ENCODE measurements at places on chromosomes 6 and 20.

DNA sequence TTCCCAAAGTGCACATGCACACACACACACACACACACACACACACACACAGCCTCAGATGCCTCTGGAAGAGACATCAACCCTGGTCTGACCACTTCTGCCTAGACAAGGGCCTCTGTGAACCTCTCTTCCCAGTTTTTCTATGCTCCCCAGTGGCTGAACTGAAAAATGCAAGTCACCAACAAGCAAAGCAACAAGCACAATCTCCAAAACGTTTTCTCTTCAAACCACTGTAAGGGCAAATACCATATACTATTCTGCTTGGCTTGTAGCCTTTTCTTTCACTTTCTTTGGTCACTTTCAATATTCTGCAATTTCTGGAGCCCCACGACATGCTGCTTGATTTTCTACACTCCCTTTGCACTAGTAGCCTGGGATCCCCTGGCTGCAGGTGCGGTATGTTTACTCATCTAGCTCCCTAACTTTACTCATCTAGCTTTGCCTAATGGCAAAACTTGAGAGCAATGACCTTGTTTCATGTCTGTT, 121.4 kb upstream of the DST start:
- peak; percentile 36 for DNase-seq

GRCh38 chr6:126919947-126920346, 198.5 kb upstream of the RSPO3 start:
- peak; percentile 3 for DNase-seq

DNA sequence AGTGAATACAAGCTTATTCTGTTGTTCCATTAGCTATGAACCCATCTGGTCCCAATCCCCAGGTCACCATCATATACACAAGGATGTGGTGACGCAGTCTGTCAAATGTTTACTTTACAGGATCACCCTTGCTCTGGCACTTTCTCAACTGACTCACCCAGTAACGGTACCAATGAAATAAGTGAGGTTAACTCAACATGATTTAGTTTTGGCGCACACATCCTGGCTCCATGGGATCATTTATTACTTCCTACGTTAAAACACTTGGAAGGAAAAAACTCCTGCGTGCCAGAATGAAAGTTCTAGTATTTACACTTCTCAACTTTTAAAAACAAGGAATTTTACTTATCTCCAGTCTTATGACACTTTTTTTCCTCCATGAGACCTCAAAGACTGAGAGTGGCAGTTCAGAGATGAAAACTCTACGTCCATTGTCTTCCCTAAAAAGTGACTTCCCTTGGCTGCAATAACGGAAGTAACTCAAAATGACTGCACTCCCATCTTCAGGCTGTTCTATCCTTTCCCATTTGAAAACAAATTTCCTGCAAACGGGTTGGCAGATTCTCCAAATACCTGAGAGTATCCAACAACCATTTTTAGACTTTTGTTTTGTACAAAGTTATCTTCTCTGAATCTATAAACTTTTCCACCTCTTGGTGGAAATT, 15.9 kb downstream of the AGPAT4 start:
- DNase-seq = no peak

DNA sequence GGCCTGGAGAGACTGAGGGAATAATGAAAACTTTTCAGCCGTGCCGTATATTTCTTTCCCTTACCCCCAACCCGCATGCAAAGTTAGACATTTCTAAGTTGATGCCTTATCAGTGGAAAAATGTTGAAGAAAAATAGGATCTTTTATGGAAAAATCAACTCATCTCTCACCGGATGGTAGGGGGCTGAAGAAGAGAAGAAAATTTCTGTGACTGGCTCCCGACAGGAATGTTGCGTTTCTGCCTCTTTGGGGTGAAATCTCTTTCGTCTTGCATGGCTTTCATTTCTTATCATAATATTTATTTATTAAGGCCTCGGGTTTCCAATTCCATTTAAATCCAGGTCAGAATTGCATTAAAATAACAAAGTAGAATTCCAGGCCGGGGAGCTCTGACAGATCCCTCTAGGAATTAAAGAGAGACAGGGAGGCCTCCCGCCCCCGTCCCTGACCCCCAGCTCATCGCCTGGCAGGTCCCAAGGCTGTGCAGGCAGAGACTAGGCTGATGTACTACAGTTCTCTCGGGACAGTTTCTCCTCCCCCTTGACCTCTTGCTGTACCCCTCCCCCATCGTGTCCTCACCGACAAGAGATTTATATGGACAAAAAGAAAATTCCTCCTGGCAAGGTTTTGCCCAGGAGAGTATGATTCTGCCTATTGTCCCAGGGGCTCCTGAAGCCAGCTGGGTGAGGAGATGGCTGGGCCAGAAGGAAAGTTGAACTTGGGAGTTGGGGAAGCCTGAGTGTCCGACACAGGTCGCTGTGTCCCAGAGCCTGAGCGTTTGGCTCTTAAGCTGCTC, 1.3 kb downstream of the SCUBE3 start:
- DNase-seq = no peak

DNA sequence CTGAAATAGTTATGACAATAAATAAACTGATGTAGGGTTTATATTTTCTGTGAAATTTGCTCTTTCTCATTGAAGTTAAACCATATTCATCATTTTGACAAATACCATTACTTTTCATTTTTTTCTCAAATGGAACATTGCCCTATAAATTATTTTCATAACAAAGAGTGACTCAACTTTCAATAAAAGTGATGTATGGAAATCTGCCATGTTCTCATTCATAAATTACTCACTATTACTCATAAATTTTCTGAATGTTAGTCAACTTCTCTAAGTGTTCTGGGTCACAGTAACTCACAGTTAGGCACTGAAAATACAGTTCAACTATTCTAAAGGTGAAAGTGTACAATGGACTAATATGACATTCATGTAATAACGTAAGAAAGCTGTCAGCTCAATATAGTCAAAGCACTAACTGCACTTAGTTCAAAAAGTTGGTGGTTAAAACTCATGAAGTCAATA, 19.0 kb upstream of the STX11 start:
- peak; percentile 82 for DNase-seq

GRCh38 chr6:53375847-53376246, 27.1 kb upstream of the ELOVL5 start:
- DNase-seq = no peak

- DNase-seq = no peak
These were observed 791.5 kb downstream of the TFAP2A start for GRCh38 chr6:9623228-9623832.

DNA sequence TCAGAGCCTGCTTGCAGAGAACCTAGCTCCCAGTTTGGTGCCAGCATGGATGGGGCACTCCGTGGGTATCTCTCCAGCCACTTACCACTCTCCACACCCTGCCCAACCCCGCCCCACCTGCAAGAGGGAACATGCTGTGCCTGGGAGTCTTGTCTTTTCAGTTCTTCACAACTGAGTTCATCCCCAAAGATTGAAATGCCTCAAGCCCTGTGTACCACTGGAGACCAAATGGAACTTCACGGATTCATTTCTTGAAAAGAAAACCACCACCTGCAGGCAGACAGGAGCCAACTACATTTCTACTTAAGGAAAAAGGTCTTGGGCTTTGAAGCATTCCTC, 50.1 kb downstream of the TRERF1 start:
- DNase-seq = no peak

GRCh38 chr6:42071881-42072583, 21.7 kb downstream of the TAF8 start:
- no peak for DNase-seq

DNA sequence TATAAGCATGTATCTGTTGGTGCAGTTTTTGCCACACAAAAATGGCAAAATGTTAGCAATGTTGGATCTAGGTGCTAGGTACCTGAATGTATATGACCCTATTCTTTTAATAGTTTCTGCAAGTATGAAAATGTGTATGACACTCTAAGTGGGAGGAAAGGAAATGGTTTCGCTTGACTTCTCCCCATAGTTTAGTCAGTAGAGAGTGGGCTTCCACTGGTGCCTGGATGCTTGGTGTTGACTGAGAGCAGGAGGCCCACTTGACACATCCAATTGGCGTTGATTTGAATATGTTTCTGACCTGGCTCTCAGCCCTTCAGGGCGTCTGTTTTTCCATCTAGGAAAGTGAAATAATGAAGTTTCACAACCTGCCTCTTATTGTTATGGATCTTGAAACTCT, 41.8 kb upstream of the GABRR1 start:
- DNase-seq = no peak

- DNase-seq = no peak
These were observed 606.5 kb upstream of the NOX3 start for GRCh38 chr6:156062091-156062563.

- DNase-seq = no peak
These were observed 950.7 kb upstream of the FLRT3 start for GRCh38 chr20:15288106-15288505.

- no peak for DNase-seq
These were observed 58.9 kb downstream of the KIZ start for GRCh38 chr20:21184819-21185218.

- DNase-seq = peak; percentile 72
These were observed 4.9 kb upstream of the CD24 start for GRCh38 chr6:106979435-106979884.

DNA sequence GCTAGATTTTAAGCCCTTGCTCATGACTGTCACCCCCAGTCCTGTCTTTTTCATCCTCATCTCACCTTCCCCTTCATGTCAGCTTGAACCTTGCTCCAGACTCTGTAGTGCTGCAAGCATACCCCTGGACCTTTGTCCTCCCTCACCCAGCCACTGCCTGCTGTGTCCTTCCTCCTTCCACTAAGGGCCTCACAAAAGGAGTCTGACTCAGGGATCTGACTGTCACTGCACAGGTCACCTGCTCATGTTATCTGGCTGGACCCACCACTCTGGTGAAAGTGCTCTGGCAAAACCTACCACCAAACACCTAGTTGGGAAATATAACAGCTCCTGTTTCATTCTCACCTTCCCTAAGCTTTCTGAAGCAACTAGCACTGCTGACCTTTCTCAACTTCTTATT, 151.4 kb downstream of the INSM1 start:
- DNase-seq = no peak

- DNase-seq = peak; percentile 83
These were observed 183.2 kb upstream of the JARID2 start for GRCh38 chr6:15062516-15063252.

- no peak for DNase-seq
These were observed 3.0 kb downstream of the PRSS16 start for GRCh38 chr6:27250277-27251111.

DNA sequence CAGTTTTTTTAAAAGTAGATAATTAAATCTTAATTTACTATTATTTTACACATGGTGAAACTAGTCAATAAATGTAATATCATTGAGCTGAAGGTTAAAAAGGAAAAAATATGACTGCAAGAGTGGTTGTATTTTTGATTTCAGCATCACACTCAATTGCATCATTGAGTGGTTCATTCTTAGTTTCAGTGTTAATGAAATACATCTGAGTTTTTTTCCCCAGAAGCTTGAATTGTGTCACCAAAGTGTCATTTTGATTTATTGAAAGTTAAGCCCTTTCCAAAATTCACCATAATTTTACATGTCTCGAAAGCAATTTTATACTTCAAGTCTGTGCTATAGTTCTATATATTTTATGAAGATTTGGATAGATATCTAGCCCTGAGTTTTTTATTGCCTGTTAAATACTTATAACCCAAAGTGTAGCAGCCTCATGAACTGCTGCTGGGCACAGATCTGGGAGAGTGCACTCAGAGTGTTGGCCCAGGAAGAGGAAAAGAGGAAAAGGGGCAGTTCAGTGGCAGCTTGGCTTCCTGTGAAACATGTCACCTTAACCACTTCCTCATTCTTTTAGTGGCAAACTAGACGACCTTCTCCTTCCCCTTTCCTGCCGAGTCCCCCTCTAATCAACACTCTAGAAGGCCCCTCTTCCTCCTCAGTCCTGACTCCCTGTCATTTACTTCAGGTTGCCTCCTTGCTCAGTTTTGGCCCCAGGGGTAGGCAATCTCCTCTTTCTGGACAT, 140.7 kb downstream of the ESR1 start:
- DNase-seq = peak; percentile 71

GRCh38 chr6:14305624-14306023, 188.1 kb downstream of the CD83 start:
- no peak for DNase-seq

DNA sequence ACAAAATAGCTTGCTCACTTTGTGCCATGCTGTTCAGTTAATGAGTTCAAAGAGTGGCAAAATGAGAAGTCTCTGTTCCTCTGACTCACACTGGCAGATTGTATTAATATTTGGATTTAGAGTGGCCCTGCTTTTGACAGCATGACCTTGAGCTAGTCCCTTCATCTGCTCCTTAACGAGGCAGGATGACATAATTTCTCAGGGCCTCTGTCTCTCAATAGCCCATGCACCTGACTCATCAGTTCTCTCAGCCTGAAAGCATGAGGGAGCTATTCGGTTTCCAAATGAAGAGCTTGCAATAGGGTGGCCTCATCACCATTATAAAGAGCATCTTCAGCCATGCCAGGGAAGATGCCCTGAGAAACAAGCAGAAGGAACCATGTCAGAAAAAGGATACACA, 38.2 kb downstream of the CAP2 start:
- DNase-seq = no peak

DNA sequence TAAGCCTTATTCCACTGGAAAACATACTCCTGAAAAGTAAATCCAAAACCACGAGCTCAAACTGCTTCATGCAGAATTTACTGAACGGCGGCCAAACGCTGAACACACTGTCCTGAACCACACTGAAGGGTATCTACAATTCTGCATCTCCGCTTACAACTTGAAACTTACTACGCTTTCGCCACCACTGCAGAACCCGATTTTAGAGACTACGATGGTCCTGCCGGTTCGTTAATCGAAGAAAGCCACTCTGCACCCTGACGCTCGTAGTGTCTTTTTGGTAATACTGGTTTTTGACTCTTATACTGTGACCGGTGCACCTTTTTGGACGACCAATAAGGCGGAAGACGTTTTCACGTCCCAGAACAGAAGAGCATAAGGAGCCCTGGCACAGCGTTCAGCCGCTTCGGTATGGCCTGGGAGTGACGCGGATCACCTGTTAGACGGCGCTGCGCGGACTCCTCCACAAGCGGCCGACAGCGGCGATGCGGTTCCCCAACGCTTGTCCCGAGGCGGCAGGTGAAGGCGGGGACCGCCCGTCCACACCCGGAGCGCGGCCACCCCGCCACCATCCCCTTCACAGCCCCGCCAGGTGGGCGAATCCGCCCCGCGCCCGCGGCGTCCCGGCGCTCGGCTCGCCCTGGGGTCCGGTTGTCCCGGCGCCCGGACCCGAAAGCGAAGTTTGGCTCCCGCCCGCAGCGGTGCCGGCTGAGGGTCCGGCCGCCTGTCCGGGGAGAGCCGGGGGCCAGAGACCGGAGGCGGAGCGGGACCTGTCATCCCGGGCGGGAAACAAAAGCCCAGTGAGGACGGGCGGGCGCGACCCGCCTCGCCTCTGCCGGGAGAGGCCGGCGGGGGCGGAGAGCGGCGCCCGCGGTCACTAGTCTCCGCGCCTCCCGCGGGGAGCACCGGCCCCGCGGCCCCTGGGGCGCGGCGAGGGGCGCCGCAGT, 784 bp downstream of the FKBP5 start:
- DNase-seq = peak; percentile 51

GRCh38 chr20:20367575-20368417, at the start of gene INSM1:
Gene INSM1 (plus strand): TSS chr20:20368104. CDS start chr20:20368268, 164 bp downstream.
- DNase-seq = no peak

DNA sequence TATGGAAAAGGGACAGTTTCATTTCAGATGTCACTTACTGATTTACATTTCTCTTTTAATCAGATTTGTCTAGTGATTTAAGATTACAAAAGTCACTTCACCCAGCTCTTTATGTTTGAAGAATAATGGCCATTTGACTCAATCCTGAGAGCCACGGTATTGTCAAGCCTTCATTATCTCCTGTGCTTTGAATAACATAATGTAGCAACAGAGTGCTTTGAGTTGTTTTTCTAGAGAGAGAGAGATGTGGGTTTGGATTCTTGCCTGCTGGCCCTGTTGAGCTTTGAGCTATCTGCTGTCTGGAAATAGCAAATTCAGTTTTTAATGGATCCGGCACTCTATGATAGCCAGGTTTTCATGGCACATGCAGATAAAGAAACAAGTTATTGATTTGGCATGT, 478.4 kb upstream of the SOX4 start:
- DNase-seq = no peak
